ENCODE measurements at places on chromosomes 1 and 21. TPM values are rescaled to one million over a fixed set of nuclear protein-coding genes. Genes with fewer than 3 reads are reported as not detected.

The CELA2B gene
- polyA plus RNA-seq = not detected

The CD2 gene
- polyA plus RNA-seq = 2.0 TPM

The CELA3A gene
- 0.25 TPM for polyA plus RNA-seq

The LIPI gene
- polyA plus RNA-seq = 0.21 TPM

The BRDT gene
- polyA plus RNA-seq = not detected

The CELA3B gene
- 0.21 TPM for polyA plus RNA-seq

The TMEM69 gene
- polyA plus RNA-seq = 42.7 TPM

The SLC30A1 gene
- 94.5 TPM for polyA plus RNA-seq

The SPATA17 gene
- 2.6 TPM for polyA plus RNA-seq

The ANGPTL7 gene
- polyA plus RNA-seq = 0.21 TPM

The FAM131C gene
- polyA plus RNA-seq = 1.1 TPM

GRCh38 chr1:163115887-163116286, 46.7 kb downstream of the RGS4 start:
- no peak overlapping the region for H3K4me3 ChIP-seq
- no peak overlapping the region for H3K27ac ChIP-seq
- no peaks in the 10 kb centered on the region for H3K36me3 ChIP-seq
- no peaks in the 10 kb centered on the region for H3K4me1 ChIP-seq
- no peak for DNase-seq

DNA sequence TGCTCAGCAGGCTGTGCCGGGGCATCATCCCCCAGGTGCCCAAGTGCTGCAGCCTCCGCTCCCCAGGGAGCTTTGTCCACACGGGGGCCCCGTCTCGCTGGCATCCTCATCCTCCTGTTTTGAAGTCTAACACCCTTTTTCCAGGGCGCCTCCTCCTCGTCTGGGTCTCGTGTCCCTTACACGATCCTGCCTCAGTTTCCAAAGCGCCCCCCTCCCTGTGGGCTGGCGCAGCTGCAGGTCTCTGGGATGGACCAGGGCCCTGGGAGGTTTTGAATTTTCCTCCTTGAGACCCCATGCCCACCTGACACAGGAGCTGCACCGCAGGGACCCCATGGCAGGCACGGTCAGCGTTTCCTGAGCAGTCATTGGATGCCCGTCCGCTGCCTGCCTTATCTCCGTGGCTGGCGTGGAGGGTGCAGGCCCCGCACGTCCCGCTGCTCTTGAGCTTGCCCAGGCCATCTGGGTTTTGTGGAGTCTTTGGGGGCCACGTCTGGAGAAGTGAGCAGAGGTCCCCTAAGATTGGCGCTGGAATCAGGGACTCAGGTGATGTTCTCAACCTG, 37.4 kb upstream of the DIP2A start:
- no peak for DNase-seq
- H3K36me3 ChIP-seq = peaks cover 38% of the 10 kb centered on the region
- no peaks in the 10 kb centered on the region for H3K4me1 ChIP-seq
- H3K4me3 ChIP-seq = no peak overlapping the region
- no peak overlapping the region for H3K27ac ChIP-seq

DNA sequence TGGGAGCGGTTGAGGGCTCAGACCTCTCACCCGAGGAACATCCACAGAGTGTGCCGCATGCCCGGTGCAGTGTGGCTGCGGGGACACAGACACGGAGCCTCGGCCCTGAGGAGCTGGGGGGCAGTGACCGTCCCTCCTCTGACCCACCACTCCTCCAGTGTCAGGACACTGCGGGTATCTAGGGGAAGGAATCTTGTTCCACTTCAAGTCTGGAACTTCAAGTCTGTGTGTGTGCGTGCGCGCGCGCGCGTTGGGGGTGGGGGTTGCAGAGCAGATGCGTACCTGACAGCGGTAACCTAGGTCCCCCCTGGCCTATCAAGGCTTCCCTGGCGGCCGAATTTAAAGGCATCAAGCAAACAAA, 17.3 kb downstream of the PCSK9 start:
- H3K4me3 ChIP-seq = no peak overlapping the region
- no peaks in the 10 kb centered on the region for H3K27me3 ChIP-seq
- no peak for DNase-seq
- H3K4me1 ChIP-seq = no peaks in the 10 kb centered on the region

DNA sequence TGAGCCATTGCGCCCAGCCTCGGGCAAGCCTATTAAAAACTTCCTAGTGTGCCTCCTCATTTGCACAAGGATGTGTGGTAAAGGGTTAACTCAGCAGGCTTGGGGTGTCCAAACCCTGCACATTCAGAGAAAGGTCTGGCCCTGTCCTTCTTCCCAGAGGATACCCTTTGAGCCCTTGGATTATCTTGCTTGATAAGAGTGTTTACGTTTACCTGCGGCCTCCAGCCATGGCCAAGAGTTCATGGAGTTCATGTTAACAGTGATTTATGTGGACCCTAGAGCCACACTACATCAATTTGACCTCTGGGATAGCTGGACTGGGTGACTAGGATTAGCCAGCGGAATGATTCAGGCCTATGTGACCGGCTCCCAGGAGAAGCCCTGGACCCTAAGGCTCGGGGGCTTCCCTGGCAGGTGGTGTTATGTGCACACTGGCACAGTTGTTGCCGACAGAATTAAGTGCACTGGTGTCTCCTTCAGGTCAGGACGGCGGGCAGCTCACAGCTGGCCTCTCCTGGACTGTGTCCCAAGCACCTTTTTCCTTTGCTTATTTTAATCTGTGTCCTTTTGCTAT, 7.7 kb upstream of the TCP10L start:
- H3K4me3 ChIP-seq = no peak overlapping the region
- no peaks in the 10 kb centered on the region for H3K36me3 ChIP-seq
- DNase-seq = peak; percentile 26
- H3K27ac ChIP-seq = no peak overlapping the region
- H3K27me3 ChIP-seq = no peaks in the 10 kb centered on the region

DNA sequence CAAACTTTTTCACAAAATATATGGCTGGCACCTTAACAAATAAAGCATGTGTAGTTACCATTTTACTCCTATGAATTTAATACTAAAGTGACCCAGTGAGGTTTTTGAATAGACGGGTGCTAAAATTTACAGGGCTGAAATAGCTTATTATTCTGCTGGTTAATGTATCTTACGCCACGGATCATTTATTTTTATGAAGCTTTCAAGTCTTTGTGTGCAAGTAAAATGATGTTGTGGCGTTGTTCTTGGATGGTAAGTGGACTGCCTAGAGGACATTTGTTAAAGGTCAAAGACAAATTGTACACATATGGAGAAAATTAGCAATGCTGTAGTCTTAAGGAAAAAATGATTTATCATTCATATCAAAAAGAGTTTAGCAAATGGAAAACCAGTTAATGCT, 22.8 kb downstream of the INSL5 start:
- no peak for DNase-seq
- no peak overlapping the region for H3K4me3 ChIP-seq
- no peak overlapping the region for H3K27ac ChIP-seq

- H3K27me3 ChIP-seq = no peaks in the 10 kb centered on the region
- no peak overlapping the region for H3K27ac ChIP-seq
- no peak for DNase-seq
Measured at GRCh38 chr1:197327776-197328364, 59.8 kb downstream of the CRB1 start.

DNA sequence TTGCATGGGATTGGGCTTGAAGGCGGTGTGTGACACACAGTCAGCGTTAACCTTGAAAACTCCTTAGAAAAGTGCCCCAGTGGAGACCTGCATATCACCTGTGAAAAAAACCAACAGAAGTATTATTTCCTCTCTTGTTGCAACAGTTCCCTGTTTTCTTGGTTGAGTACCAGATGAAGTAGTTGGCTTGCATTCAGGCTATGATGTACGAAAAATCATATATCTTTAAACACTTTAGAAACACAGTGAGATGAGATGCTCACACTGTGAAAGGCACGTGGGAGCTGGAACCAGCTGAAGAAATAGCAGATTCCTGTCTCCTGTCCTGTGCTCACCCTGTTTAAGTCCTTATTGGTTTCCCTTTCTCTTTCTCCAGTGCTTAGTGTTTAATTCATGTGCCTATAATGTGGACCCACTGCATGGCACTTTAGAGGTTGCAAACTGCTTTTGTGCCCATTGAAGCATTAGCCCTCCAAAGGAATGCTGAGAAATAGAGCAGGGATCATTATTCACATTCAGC, 2.8 kb downstream of the CAMK1G start:
- H3K36me3 ChIP-seq = no peaks in the 10 kb centered on the region
- H3K27me3 ChIP-seq = peaks cover 48% of the 10 kb centered on the region
- no peak overlapping the region for H3K27ac ChIP-seq
- H3K4me3 ChIP-seq = no peak overlapping the region
- H3K4me1 ChIP-seq = peaks cover 8% of the 10 kb centered on the region

DNA sequence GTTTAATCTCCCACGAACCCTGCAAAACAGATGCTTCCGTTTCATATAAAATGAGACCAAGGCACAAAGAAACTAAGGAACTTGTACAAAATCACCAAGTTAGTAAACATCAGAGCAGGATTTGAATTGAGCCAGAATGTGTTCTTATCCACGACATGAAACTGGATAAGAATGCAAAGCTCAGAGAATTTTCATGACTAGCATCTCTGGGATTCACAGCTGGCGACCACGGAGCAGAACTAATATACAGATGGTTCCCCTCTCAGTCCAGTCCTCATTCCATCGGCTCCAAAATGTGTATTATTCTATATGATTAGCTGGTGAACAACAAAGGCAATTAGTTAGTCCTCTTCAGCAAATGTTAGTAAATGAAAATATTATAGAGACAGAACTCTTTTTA, 72.3 kb upstream of the ERG start:
- no peak for DNase-seq
- no peaks in the 10 kb centered on the region for H3K4me1 ChIP-seq
- no peak overlapping the region for H3K27ac ChIP-seq
- H3K36me3 ChIP-seq = no peaks in the 10 kb centered on the region
- no peak overlapping the region for H3K4me3 ChIP-seq

- no peak for DNase-seq
- no peak overlapping the region for H3K27ac ChIP-seq
- H3K27me3 ChIP-seq = no peaks in the 10 kb centered on the region
- no peaks in the 10 kb centered on the region for H3K36me3 ChIP-seq
Measured at GRCh38 chr1:238171985-238172384, 281.3 kb upstream of the ZP4 start.

DNA sequence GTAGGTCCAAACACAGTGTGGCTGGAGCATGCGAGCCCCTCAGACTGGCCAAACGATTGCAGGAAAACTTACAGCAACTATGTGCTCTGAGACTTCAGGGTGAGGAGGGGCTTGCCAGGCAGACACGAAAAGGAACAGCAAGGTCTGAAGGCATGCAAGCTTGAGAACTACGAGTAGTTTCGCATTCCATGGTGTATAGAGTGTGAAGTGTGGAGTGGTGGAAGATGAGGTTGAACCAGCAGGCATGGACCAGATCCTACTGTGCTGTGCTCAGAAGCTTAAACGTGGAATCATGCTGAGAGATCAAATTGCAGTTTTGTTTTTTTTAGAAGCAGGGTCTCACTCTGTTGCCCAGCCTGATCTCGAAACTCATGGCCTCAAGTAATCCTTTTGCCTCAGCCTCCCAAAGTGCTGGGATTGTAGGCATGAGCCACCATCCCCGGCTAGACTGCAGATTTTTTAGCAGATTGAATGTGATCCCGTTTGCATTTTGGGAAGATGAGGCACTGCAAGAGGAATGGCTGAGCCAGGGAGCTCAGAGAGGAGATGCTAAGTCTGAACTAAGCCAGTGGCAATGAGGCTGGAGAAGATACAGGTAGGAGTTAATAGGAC, 5.1 kb upstream of the TFAP2E start:
- peaks cover 6% of the 10 kb centered on the region for H3K4me1 ChIP-seq
- no peak overlapping the region for H3K27ac ChIP-seq
- no peak for DNase-seq
- no peak overlapping the region for H3K4me3 ChIP-seq
- H3K27me3 ChIP-seq = peaks cover 30% of the 10 kb centered on the region
- peaks cover 20% of the 10 kb centered on the region for H3K36me3 ChIP-seq

DNA sequence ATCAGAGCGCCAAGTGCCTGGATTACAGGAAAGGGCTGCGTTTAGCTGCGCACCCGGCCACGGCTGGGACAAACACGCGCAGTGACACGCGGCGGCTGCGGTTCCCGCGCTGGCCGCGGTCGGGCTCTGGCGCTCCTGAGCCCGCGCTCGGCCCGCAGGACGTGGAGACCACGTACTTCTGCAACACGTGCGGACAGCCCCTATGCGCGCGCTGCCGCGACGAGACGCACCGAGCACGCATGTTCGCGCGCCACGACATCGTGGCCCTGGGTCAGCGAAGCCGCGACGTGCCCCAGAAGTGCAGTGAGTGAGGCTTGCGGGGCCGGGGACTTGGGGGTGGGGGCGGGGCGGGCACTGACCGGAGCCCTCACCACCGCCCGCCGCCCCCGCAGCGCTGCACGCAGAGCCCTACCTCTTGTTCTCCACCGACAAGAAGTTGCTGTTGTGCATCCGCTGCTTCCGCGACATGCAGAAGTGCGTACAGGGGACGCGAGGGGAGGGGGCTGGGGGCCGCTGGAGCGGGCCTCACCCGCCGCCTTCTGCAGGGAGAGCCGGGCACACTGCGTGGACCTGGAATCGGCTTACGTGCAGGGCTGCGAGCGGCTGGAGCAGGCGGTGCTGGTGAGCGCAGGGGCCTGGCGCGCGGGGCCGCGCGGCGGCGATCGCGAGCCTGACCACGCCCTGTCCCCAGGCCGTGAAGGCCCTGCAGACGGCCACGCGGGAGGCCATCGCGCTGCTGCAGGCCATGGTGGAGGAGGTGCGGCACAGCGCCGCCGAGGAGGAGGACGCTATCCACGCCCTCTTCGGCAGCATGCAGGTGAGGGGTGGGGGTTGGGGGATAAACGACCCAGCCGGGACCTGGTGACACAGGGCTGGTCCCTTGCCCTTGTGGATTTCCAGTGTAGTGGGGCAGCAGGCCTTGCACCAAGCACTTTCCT, 3.1 kb downstream of the RNF207 start:
- peak; percentile 65 for DNase-seq
- peak overlapping the region; percentile 18 for H3K4me3 ChIP-seq

GRCh38 chr1:151638074-151638775, 26.4 kb downstream of the SNX27 start:
- H3K27ac ChIP-seq = no peak overlapping the region
- H3K4me1 ChIP-seq = peaks cover 6% of the 10 kb centered on the region
- H3K36me3 ChIP-seq = no peaks in the 10 kb centered on the region
- H3K27me3 ChIP-seq = no peaks in the 10 kb centered on the region
- DNase-seq = peak; percentile 21

GRCh38 chr1:44408212-44408582, 3.1 kb downstream of the RNF220 start:
- no peak overlapping the region for H3K4me3 ChIP-seq
- H3K4me1 ChIP-seq = peaks cover 14% of the 10 kb centered on the region
- H3K27me3 ChIP-seq = peaks cover 92% of the 10 kb centered on the region
- DNase-seq = no peak
- no peak overlapping the region for H3K27ac ChIP-seq

DNA sequence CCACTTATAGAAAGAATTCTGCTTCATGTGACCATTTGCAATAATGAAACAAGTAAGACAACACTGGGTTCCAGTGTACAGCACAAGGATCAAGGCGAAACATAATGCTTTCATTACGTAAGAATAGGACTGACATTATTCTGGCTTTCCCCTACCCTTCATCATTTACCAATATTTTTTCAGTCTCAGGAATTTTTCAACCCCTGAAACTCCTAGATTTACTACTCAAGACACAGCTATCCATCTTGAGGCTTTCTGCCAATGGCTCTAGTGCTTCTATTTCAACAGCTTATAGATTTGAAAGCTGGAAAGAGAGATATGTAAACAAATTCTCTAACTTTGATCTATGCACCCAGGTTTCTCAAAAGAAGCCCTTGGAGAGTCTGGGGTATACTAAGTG, 48.4 kb downstream of the WLS start:
- H3K27ac ChIP-seq = no peak overlapping the region
- H3K4me3 ChIP-seq = no peak overlapping the region
- H3K4me1 ChIP-seq = no peaks in the 10 kb centered on the region
- peaks cover 4% of the 10 kb centered on the region for H3K36me3 ChIP-seq

- H3K4me1 ChIP-seq = no peaks in the 10 kb centered on the region
- no peak overlapping the region for H3K27ac ChIP-seq
- no peak for DNase-seq
- H3K4me3 ChIP-seq = no peak overlapping the region
- no peaks in the 10 kb centered on the region for H3K36me3 ChIP-seq
- no peaks in the 10 kb centered on the region for H3K27me3 ChIP-seq
Measured at GRCh38 chr1:5571861-5572401, 420.3 kb downstream of the NPHP4 start.

All from large intestine (tissue), 12 donors.